GM12892 (cell line): ENCODE measurements at places on chromosomes 5 and 9.

DNA sequence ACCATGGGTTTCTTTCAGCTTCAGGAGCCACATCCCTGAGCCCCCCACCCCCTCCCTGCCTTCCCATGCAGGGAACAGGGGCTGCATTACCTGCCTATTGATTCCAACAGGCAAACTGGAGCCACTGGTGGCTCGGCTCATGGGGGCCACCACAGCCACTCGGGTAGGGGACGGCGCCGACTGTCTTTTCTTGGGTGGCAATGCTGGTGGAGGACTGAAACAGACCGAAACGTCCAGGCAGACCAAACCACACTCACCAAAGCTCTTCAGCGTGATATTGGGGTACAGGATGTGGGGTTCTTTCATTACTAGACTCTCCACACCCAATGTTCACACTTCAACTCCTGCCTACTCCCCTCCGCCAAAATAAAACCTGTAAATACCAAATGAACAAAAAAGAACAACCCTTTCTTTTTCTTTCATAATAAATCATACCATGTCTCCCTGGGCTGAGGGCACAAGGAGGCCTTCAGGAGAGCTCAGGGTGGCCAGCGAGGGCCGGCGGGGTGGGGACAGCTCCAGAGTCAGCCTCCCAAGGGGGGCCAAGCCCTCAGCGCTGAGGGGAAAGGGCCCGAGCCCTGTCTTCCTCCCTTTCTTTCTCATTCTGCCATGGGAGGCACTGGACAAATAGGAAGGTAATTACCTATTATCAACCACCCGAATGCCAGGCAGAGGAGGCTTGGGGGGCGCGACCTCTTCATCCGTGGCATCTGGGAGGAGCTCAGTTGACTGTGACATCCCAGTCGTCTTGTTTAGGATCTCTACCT, 83.3 kb downstream of the PRRT1B start:
- DNase-seq = no peak

DNA sequence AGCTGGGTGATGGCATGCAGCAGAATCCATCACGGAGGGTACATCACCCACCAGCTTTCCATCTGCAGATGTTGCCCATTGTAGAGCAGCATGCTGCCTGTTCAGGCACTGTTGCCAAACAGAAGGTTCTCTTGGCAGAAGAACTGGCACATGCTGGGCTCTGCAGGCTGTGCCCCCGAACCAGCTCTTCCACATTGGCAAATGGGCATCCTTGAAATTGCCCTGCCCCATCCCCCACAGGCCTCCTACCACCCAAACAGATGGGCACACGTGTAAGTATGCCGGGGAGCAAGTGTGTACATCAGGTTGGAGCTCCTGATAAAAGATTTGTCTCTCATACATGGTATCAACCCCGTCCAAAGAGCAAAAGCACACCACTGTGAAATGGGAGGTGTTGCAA, 220.3 kb upstream of the TAS2R1 start:
- DNase-seq = no peak

DNA sequence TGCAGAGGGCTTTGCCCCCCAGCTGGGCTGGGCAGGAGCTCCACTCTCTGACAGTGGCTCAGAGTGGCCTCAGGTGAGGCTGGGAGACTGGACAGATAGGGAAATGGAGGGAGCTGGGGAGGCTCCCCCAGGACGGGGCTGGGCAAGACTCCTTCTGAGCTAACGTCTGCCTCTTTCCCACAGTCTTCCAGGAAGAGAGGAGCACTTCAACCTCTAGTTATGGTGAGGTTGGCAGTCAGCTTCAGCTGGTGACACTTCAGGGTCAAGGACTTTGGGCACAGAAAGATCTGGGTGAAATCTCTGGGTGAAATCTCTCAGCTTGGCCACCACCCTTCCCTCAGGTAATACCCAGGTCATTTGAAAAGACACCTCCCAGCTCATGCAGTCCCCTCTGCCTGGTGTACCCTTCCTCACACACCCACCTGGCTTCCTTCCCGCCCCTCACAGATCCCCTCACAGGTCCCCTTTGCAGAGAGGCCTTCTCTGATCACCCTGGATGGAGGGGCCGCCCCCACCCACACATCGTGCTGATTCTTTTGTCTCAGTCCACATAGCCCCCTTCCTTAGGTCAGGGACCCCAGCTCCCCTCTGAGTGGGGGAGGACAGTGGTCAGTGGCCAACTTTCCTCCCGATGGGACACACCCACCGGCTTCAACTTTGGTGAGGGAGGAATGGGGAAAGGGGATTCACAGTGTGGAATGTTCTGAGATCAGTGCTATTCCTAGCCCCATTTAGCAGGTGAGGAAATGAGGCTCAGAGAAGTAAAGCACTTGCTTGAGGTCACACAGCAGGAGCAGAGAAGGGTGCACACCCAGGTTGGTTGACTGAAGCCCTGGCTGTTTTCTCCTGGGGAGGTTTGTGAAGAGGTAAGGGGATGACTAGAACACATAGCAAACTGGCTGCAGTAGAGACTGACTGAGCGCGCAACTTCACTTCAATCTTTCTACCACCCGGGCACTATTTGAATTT, 15.8 kb upstream of the NEURL1B start:
- DNase-seq = no peak

DNA sequence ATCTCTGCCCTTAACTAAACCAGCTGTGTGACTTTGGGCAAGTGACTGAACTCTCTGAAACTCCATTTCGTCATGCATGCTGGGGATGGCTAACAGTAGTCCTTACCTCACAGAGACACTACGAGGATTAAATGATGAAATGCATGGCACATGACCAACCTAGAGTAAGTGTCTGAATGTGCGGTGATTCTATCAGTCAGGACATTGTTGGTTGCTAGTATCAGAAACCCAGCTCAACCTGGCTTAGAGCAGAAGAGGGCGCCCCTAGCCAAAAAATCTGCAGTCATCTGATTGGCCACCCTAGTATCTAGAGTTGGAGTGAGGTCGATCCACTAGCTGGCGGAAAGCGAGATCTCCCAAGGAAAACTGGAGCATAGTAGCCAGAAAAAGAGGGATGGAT, 25.2 kb downstream of the NEURL1B start:
- no peak for DNase-seq

DNA sequence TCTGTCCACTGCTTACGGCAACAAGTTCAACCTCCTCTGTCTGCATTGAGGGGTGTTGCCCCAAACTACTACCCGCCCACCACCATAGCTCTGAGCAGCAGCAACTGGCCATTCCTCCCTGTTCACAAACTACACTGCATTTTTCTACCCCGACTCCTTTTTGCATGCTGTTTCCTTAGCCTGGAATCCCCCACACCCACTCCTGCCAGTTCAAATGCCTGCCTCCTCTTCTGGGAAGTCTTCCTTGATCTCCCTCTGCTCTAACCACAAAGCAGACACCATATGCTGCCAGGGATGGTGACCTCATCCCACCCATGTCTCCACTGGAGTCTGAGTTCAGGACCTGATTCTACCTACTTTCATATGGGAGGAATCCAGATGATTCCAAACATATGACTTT, 13.3 kb downstream of the ALDH1B1 start:
- DNase-seq = no peak

- DNase-seq = no peak
Measured at GRCh38 chr5:102595332-102595731, 96.5 kb upstream of the SLCO6A1 start.

DNA sequence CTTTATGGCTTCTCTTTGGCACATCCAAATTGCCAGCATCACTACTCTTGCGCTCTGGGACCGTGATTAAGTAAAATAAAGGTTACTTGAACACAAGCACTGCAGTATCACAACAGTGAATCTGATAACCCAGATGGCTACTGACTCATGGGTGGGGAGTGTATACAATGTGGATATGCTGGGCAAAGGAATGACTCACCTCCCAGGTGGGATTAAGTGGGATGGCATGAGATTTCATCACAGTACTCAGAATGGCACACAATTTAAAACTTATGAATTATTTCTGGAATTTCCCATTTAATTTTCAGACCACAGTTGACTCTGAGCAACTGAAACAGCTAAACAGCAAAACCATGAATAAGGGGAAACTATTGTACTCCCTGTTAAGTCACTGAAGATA, 4.3 kb downstream of the GFM2 start:
- DNase-seq = no peak

DNA sequence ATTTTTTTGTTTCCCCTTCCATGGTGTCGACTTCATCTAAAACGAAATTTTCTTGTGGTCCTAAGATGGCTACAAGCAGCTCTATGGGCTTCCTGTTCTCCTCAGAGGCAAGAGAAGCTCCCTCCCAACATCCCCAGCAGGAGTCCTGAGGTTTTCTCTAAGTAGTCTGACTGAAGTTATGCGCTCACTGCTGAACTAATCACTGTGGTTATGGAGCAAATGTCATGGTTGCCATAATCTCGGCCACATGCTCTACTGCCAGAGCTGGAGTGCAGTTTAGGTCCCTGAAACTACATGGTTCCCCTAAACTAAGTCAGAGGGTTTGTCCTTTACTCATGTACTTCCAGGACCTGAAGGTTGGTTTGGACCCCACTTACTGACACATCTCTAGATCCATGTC, 68.0 kb upstream of the MAMDC2 start:
- DNase-seq = no peak

GRCh38 chr5:178380541-178381074, 148.0 kb upstream of the PHYKPL start:
- no peak for DNase-seq
